ENCODE measurements at places on chromosomes 16 and 17. TPM values are rescaled to one million over a fixed set of nuclear protein-coding genes. Genes with fewer than 3 reads are reported as not detected.

Gene CX3CL1
- total RNA-seq = not detected

Gene LPO
- not detected for total RNA-seq

Gene NHLRC4
- total RNA-seq = 1.4 TPM

Gene KRTAP9-4
- total RNA-seq = not detected

Gene TBC1D3K
- total RNA-seq = not detected

Gene OTOA
- total RNA-seq = 0.10 TPM

Gene TAOK2
- total RNA-seq = 21.0 TPM

Gene CORO1A
- 718 TPM for total RNA-seq

Gene MTSS2
- total RNA-seq = 6.9 TPM

Gene SOX8
- 3.1 TPM for total RNA-seq

- H3K4me1 ChIP-seq = peaks cover 11% of the 10 kb centered on the region
- no peaks in the 10 kb centered on the region for H3K27me3 ChIP-seq
- H3K36me3 ChIP-seq = peaks cover 7% of the 10 kb centered on the region
Observed at GRCh38 chr17:44033861-44034408, 19.2 kb upstream of the TMEM101 start.

DNA sequence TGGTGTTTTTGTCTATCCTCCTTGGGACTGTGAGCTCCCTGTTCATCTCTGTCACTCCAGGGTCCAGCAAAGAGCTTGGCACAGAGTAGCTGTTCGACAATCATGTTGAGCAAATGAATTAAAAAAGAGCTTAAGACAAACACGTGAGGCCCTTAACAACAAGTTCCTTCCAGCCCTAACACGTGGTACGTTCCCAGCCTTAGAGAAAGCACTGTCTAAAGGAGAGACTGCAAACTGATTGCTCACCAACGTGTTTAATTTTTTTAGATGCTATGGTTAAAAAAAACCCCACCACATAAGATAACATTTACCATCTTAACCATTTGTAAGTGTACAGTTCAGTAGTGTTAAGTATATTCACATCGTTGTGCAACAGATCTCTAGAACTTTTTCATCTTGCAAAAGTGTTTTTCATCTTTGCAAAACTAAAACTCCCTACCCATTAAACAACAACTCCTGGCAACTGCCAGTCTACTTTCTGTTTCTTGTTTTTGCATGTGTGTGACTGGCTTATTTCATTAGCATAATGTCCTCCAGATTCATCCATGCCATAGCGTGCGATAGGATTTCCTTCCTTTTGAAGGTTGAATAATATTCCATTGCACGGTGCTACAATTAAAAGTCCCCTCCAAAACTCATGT, 28.2 kb downstream of the LAT start:
- H3K4me3 ChIP-seq = peak overlapping the region; percentile 66
- peaks cover 32% of the 10 kb centered on the region for H3K4me1 ChIP-seq
- H3K36me3 ChIP-seq = no peaks in the 10 kb centered on the region
- peak overlapping the region; percentile 88 for H3K27ac ChIP-seq
- H3K27me3 ChIP-seq = no peaks in the 10 kb centered on the region
- no peak for DNase-seq

DNA sequence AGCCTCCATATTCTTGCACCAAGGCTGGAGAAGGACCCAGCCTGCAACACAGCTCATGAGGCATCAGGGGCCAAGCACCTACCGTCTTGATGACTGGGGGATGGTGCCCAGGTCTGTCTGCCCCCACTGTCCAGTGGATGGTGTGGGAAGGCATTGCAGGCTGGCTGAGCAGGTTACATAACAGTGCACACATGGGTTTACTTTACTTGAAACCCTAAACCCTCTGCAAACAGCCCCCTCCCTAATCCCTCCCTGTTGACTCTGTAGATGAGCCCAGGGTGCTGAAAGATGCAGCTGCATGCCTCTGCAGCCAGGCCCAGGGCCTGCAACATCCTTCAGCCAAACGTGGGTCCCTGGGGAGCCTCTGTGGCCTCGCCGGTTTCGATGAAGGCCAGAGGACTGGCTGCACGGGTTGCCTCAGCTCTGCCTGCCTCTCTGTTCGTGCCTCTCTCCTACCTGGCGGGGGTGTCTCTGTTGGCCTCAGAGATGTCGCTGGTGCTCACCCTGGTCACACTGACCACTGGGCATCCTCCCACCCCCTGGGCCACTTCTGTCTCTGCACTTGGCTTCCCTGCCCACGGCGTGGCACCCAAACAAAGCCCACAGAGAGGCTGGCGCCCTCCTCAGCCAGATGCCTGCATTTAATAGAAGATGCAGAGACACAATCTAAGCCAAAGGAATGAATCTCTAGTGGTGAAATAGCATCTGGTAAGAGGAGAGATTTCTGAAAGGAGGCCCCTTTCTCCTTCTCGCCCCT, 95.1 kb downstream of the METRNL start:
- no peak for DNase-seq
- no peaks in the 10 kb centered on the region for H3K36me3 ChIP-seq
- no peaks in the 10 kb centered on the region for H3K27me3 ChIP-seq
- H3K27ac ChIP-seq = no peak overlapping the region
- H3K4me1 ChIP-seq = no peaks in the 10 kb centered on the region

GRCh38 chr16:35746963-35747657, 2287.7 kb downstream of the TP53TG3F start:
- H3K27ac ChIP-seq = no peak overlapping the region
- H3K36me3 ChIP-seq = no peaks in the 10 kb centered on the region
- H3K27me3 ChIP-seq = no peaks in the 10 kb centered on the region

DNA sequence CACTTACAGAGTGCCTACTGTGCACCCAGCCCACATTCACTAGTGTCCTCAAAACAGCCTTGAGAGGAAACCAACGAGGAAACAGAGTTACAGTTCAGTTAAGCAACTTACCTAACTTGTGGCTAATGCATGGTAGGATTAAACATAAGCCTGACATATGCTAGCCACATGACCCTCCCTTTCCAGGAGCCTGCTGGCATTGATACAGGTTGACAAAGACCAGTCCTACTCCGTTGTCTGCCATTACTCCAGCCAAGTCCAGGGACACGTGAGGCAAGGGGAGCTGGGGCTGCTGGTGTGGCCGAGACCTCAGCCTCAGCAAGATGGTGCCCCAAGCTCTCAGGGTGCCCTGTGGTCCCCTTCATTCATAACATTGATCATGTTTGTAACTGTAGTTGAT, 37.9 kb downstream of the SNX20 start:
- no peaks in the 10 kb centered on the region for H3K36me3 ChIP-seq

GRCh38 chr16:49466529-49466831, 92.9 kb downstream of the C16orf78 start:
- peaks cover 16% of the 10 kb centered on the region for H3K4me1 ChIP-seq
- no peak for DNase-seq
- H3K27me3 ChIP-seq = no peaks in the 10 kb centered on the region
- H3K4me3 ChIP-seq = no peak overlapping the region
- peak overlapping the region; percentile 6 for H3K27ac ChIP-seq

- H3K36me3 ChIP-seq = no peaks in the 10 kb centered on the region
- DNase-seq = no peak
- peaks cover 13% of the 10 kb centered on the region for H3K27me3 ChIP-seq
- no peaks in the 10 kb centered on the region for H3K4me1 ChIP-seq
Observed at GRCh38 chr17:72046643-72047612, 73.9 kb upstream of the SOX9 start.

- H3K36me3 ChIP-seq = no peaks in the 10 kb centered on the region
- no peaks in the 10 kb centered on the region for H3K27me3 ChIP-seq
- H3K4me1 ChIP-seq = peaks cover 17% of the 10 kb centered on the region
Observed at GRCh38 chr17:76572201-76572910, 13.3 kb downstream of the ST6GALNAC2 start.

- peaks cover 2% of the 10 kb centered on the region for H3K36me3 ChIP-seq
- H3K27ac ChIP-seq = no peak overlapping the region
- peaks cover 69% of the 10 kb centered on the region for H3K27me3 ChIP-seq
Observed at GRCh38 chr17:20955427-20956323, 87.1 kb downstream of the USP22 start.

- no peak overlapping the region for H3K27ac ChIP-seq
- H3K36me3 ChIP-seq = no peaks in the 10 kb centered on the region
- no peak for DNase-seq
- no peaks in the 10 kb centered on the region for H3K4me1 ChIP-seq
- H3K27me3 ChIP-seq = peaks cover 8% of the 10 kb centered on the region
Observed at GRCh38 chr17:14950686-14951085, 314.4 kb downstream of the PMP22 start.

GRCh38 chr17:35747540-35748017, 5.5 kb downstream of the GAS2L2 start:
- H3K4me1 ChIP-seq = peaks cover 2% of the 10 kb centered on the region
- no peak overlapping the region for H3K4me3 ChIP-seq
- peaks cover 3% of the 10 kb centered on the region for H3K36me3 ChIP-seq
- H3K27me3 ChIP-seq = peaks cover 56% of the 10 kb centered on the region
- peak; percentile 54 for DNase-seq

GRCh38 chr17:19248151-19248927, 11.2 kb downstream of the EPN2 start:
- H3K4me1 ChIP-seq = peaks cover 14% of the 10 kb centered on the region
- H3K27me3 ChIP-seq = peaks cover 21% of the 10 kb centered on the region
- H3K27ac ChIP-seq = no peak overlapping the region
- H3K4me3 ChIP-seq = no peak overlapping the region
- H3K36me3 ChIP-seq = peaks cover 6% of the 10 kb centered on the region

- no peaks in the 10 kb centered on the region for H3K27me3 ChIP-seq
- no peak overlapping the region for H3K4me3 ChIP-seq
- no peak for DNase-seq
- H3K4me1 ChIP-seq = peaks cover 47% of the 10 kb centered on the region
Observed at GRCh38 chr17:5044630-5045029, 9.4 kb upstream of the SLC52A1 start.

GRCh38 chr17:50816771-50817751, 18.3 kb upstream of the WFIKKN2 start:
- H3K27me3 ChIP-seq = peaks cover 28% of the 10 kb centered on the region
- peaks cover 8% of the 10 kb centered on the region for H3K36me3 ChIP-seq
- H3K4me3 ChIP-seq = no peak overlapping the region
- DNase-seq = peak; percentile 35
- no peak overlapping the region for H3K27ac ChIP-seq

GRCh38 chr16:87765473-87765775, 362 bp downstream of the KLHDC4 start:
- H3K27ac ChIP-seq = peak overlapping the region; percentile 99
- peaks cover 6% of the 10 kb centered on the region for H3K36me3 ChIP-seq
- DNase-seq = peak; percentile 45
- peaks cover 33% of the 10 kb centered on the region for H3K4me1 ChIP-seq
- peak overlapping the region; percentile 100 for H3K4me3 ChIP-seq

GRCh38 chr16:23755484-23755809, 621 bp downstream of the CHP2 start:
- peak overlapping the region; percentile 52 for H3K4me3 ChIP-seq
- H3K27me3 ChIP-seq = peaks cover 73% of the 10 kb centered on the region
- no peaks in the 10 kb centered on the region for H3K4me1 ChIP-seq
- H3K27ac ChIP-seq = no peak overlapping the region

DNA sequence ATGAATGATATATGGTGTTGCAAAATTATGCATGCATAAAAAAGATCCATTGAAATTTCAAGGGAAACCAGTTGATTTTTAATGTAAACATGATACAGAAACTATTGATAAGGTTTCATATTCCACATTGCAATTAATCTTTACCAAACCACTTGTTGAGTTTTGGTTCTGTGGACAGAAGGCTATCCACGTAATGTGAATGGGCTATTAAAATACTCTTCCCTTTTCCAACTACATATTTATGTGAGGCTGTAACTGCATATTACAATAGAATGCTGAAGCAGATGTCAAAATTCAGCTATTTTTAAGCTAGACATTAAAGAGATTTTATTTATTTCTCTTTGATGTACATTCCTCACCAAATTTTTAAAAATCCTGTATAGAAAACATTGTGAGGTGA, 33.7 kb upstream of the VPS4A start:
- no peaks in the 10 kb centered on the region for H3K27me3 ChIP-seq
- peaks cover 13% of the 10 kb centered on the region for H3K4me1 ChIP-seq
- no peaks in the 10 kb centered on the region for H3K36me3 ChIP-seq
- H3K4me3 ChIP-seq = no peak overlapping the region
- peak overlapping the region; percentile 32 for H3K27ac ChIP-seq

GRCh38 chr17:28967221-28968135, 16.2 kb upstream of the PHF12 start:
- H3K36me3 ChIP-seq = no peaks in the 10 kb centered on the region
- peaks cover 9% of the 10 kb centered on the region for H3K4me1 ChIP-seq
- DNase-seq = no peak
- peak overlapping the region; percentile 32 for H3K27ac ChIP-seq
- H3K4me3 ChIP-seq = no peak overlapping the region

DNA sequence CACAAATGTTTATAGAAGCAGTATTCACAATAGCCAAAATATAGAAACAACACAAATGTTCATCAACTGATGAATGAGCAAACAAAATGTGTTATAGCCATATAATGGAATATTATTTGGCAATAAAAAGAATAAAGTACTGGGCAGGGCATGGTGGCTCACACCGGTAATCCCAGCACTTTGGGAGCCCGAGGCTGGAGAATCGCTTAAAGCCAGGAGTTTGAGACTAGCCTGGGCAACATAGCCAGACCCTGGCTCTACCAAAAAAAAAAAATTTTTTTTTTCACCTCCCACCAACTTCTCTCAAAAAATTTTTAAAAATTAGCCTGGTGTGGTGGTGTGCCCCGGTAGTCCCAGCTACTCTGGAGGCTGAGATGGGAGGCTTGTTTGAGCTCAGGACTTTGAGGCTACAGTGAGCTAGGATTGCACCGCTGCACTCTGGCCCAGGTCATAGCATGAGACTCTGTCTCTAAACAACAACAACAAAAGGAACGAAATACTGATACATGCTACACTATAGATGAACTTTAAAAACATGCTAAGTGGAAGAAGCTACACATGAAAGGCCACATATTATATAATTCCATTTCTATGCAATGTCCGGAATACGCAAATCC, 10.7 kb upstream of the PECAM1 start:
- no peaks in the 10 kb centered on the region for H3K36me3 ChIP-seq
- no peaks in the 10 kb centered on the region for H3K27me3 ChIP-seq
- no peak overlapping the region for H3K4me3 ChIP-seq
- H3K4me1 ChIP-seq = peaks cover 7% of the 10 kb centered on the region
- no peak overlapping the region for H3K27ac ChIP-seq

DNA sequence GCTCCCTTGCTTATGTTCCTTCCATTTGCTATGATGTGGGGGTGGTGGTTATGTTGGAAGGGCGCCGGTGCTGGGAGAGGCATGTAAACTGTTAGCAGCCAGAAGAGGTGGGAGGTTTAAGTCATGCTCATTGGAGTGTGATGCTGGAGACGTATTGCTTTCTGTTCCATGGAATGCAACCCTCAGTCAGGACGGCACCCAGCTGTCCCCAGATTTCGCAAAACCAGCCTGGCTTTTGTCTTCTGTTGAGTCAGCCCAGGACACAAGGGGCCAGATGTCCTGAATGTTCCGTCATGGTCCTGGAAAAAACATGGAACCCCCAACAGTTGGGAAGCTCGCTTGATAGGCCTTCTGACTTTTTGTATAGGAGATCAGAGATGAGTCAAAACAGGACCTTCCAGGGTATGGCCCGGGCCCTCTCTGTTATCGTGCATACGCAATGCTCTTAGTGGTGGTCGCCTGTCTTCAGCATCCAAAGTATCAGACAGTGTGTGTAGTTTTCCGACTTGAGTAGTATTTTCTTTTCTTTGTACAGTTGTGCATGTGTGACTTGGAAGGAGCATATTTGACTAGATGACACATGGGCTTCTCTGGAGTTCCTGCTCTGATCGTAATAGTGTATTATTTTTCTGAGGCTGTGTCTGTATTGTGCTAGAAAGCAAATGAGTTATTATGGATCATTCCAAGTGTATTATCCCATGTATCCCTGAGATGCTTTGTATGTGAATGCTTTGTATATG, 201.9 kb downstream of the SNX29 start:
- H3K4me1 ChIP-seq = peaks cover 22% of the 10 kb centered on the region
- H3K27me3 ChIP-seq = no peaks in the 10 kb centered on the region
- H3K4me3 ChIP-seq = no peak overlapping the region
- H3K36me3 ChIP-seq = no peaks in the 10 kb centered on the region
- DNase-seq = no peak

Measured in T-helper 17 cell (primary cell).